ENCODE measurements at places on chromosomes 1 and 21.
A peak's percentile ranks its signal among the peaks of the same experiment; 100 is the strongest.

DNA sequence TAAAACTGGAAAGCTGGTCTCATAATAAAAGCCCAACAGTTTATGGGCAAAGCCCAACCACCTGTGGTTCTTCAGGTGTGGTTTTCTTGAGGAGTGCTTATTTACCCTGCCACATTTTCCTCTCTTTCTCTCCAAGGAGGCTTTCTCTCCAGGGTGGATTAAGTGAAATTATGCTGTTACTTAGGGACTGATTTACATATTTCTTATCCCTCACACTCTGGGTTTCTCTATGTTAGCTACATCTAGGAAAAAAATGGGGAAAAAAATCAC is 4.8 kb downstream of the TBX19 start:
- DNase-seq: no peak

DNA sequence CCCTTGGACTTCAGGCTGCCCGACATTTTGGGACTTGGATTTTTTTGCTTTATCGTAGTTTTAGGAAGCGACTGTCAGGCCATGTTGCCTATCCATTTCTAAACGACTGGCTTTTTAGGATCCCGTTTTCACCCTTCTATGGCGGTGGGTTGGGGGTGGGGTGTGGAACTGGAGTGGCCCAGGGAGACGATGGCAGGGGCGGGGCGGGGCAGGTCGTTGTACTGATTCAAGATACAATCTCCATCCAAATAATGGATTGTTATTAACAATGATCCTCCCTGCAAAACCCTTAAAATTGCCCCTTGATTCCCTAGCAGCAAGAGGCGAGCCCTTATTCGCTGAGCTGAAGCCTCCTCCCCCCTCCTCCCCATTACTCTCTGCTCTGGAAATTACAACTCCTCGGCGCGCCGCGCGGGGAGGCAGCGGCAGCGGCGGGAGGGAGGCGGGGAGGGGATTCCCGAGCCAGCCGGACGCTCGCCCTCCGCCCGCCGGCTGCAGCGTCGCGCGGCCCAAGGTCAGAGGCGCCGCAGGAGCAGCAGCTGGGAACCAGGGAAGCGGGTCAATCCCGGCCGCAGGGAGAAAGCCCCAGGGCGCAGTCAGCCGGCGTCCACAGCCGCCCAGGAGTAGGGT is at the start of gene TRIM67:
Gene TRIM67 (plus strand): TSS at position 392 of the 630 bp plus-strand sequence. CDS start 912 bp downstream, outside the sequence.
- peak; percentile 72 for DNase-seq

DNA sequence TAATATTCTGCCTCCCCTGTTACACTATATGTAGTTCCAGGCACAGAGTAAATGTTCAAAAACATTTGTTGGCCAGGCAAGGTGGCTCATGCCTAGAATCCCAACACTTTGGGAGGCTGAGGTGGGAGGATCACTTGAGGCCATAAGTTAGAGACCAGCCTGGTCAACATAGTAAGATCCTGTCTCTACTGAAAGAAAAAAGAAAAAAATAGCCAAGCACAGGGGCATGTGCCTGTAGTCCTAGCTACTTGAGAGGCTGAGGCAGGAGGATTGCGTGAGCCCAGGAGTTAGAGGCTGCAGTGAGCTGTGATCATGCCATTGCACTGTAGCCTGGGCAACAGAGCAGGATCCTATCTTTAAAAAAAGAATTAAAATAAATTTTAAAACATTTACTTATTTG is 57.6 kb upstream of the SIM2 start:
- DNase-seq: no peak

DNA sequence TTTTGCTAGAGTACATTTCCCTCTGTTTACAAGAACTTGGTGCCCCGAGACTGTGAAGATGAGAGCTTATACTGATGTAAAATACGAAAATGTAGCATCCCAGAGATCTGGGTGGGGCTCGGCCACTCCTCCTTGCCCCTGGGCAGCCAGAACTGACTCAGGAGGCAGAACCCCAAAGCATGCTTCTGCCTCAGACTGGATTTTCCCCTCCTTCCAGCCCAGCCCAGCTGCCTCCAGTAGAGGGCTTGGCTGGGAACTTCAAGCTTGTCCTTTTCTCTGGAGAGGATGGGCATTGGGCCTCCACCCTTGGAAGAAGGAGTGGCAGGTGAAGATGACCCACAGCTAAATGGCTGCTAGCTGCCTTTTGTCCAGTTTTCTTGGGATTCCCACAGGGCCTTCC is 24.3 kb upstream of the BTG2 start:
- DNase-seq: no peak

- no peak for DNase-seq
Observed at GRCh38 chr1:175216444-175216843, 23.9 kb upstream of the KIAA0040 start.

DNA sequence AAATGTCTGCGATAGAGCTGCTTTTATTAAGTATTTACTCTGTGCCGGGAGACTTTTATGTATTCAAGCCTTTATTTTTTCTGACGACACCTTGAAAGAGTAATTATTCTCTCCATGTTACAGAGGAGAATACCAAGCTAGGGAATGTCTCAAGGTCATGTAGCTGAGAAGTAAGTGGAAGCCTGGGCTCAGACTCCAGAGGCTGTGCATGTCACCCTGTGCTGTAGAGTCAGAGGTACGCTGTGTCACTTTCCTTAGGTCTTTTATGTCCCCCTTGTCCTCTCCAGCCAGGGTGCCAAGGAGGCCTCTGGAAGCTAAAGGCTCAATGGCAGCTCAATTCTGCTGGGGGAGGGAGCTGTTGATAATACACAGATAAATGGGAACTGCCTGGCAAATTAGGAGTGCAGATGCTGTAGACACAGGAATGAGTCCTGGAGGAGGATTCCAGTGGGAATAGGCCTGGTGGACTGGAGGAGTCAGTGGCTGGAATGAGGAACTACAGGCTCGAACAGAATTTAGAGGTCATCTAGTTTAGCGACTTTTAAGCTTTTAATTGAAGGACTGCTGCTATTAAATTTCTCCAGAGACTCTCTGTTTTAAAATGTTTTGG is 9.3 kb upstream of the IL19 start:
- DNase-seq: no peak

DNA sequence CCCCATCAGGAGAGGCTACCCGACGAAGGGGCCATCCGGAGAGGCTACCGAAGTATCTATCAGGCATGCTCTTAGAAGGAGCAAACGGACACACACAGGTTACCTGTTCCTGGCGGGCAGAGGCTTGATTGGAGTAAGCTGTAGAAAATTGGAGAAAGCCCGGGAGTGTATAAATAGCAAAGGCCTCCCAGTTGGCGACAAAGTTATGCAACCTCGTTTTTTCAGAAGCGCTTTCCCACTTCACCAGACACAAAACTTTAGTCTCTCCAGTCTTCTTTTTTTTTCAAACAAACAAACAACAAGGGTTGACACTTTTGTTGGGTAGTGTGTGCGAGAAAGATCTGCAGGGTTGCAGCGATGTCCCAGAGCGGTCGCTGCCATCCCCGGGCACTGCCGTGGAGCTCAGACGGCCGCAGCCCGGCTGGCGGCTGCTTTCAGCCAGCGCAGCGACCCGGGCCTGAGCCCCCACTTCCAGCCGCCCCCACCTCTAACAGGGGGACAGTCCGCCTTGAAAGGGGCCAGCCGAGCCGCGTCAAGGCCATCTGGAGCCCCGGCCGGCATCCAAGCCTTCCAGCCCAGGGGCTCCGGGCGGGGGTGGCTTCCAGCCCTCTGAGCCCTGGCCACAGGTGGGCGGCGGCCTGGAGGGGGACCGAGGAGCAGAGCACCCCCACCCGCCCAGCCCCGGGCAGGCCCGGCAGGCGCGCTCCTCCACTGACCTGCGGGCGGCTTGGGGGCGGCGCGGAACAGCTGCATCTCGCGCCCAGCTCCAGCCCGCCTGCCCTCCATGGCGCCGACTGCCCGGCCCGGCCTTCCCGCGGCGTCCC is 616 bp downstream of the MCOLN3 start:
- no peak for DNase-seq

DNA sequence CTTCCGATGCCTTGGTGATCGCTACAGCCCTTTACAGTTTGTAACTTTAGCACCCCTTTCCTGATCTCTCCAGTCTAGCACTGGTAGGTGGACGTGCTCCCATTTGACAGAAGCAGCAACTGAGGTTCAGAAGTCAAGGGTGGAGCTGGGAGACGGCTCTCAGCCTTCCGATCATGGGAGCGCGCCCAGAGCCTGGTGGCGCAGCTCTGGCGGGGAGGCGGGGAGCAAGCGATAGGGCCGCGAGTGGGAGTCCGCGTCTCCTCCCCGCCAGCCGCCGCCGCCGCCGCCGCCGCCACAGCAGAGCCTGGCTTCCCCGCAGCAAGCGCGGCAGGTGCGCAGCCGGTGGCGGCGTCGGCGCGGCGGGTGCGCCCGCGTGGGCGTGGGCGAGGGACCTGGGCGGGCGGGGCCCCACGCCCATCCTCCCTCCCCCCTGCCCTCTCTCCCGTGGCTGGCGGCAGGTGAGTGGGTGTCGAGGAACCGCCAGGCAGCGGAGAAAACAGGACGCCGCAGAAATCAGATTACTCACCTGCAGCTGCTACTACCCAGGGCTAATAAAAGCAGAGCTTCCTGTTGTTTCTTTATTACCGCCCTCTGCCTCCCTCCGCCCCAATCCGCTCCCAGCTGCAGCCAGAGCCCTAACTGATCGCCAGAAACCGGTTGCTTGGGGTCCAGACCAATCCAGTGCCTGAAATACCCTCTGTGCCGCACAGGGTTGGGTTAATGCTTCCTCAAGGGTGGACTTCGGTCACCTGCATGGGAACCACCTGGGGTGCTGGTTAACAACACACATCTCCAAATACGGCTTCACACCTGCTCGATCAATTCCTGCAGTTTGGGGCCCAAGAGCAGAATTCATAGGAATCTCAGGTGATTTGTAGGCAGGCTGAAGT is 60.2 kb upstream of the ID3 start:
- no peak for DNase-seq

DNA sequence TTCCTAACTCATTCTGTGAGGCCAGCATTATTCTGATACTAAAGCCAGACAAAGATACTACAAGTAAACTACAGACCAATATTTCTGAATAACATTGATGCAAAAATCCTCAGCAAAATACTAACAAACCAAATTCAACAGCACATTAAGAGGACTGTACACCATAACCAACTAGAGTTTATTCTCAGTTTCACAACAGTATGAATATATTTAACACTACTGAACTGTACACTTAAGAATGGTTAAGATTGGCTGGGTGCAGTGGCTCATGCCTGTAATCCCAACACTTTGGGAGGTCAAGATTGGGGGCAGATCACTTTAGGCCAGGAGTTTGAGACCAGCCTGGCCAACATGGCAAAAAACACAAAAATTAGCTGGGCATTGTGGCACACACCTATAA is 77.0 kb downstream of the LBR start:
- no peak for DNase-seq

- no peak for DNase-seq
Observed at GRCh38 chr1:75438355-75438754, 172.6 kb downstream of the SLC44A5 start.

DNA sequence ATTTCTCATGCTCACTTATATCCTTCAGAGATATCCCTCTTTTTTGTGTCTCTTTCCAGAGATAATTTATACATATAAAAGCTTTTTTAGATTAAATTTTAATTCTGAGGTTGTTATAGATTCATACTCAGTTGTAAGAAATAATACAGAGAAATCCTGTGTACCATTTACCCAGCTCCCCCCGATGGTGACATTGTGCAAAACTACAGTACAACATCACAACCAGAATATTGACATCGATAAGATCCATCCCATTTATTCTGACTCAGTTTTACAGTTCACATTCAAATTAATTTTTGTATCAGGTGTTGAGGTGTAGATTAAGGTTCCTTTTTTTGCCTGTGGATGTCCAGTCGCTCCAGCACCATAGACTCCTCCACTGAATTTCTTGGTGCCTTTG is 14.3 kb downstream of the DMRTB1 start:
- no peak for DNase-seq

DNA sequence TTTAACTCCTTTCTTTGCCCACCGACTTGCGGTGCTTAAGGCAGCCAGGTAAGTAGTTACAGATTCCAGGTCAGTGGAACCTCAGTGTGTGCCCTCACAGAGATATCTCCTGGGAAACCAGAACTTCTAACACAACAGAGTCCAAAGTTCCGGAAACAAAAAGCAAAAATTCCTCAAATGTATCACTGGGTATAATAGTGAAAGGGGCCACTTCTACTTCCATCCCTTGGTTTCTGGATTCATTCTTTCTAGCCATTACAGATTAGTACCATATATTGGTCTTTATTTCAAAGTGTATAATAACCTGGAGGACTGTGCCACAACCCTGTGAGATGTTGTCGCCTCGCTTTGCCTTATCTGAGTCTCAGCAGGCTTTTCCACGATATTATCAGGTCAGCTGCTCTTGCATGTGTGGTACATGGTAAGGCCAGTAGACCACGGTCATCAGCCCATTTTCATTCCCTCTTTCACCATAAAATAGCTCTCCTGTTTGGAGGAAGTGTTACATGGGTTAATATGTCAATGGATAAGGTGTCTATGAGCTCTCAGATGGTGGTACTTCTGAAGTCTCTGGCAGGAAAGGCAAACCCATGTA is 14.9 kb upstream of the VASH2 start:
- DNase-seq: no peak

DNA sequence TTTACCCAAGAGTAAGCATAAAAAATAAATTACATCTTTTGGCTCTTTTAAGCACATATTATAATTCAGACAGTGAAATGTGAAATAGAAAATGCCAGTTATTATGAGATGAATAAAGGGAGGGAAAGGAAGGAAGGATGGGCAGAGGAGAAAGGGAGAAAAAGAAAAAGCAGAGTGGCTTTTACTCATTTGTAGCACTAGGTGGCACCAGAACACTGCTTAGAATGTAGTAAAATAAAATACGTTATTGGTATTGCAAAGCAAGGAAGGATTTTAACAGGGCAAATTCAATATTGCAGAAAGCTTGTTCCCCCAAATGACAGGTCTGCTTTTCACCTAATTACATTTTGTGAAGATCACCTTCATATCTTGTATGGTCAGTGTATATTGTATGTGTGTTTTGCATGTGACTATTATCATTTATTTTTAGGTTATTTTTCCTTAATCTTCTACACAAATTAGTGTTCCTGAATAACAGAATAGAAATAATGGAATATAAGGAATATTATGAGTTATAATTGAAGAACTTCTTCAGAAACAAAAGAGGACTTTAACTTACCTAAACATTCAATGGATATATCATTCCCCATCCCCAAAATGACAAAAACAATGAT is 9.1 kb upstream of the PCNX2 start:
- peak; percentile 21 for DNase-seq

DNA sequence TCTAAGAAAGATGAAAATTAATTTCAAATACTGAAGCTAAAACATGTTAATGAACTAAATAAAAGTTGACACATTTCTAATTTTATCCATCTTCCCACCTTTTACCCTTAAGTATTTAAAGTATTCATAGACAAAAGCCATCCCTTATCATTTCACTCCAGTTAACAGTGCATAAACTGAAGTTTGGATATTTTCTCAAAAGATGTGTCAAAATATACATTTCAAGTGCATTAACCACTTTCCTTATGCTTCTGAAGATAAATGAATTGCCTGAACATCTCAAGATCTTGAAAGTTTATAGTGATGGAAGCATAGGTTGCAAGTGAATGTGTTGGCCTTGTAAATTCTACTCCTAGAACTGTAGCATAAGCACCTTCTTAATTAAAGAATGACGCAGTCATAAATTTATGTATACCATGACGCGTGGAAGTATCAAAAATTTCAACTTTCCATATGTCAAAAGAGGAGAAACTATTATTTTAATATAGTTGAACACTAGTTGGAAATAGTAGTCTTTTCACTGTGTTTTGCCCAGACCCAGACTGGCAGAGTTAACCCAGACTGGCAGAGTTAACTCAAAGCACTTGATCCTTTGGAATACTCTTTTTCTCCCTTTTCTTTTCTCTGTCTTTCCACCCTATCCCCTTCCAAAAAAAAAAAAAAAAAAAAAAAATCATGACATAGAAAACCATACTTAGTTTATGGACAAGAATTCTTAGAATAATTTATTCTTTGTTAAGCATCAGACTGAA is 282.6 kb upstream of the C1orf105 start:
- no peak for DNase-seq

Data from NCI-H1930 (cell line).